Endothelial cell of umbilical vein (primary cell): ENCODE measurements at places on chromosomes 6 and 20.

DNA sequence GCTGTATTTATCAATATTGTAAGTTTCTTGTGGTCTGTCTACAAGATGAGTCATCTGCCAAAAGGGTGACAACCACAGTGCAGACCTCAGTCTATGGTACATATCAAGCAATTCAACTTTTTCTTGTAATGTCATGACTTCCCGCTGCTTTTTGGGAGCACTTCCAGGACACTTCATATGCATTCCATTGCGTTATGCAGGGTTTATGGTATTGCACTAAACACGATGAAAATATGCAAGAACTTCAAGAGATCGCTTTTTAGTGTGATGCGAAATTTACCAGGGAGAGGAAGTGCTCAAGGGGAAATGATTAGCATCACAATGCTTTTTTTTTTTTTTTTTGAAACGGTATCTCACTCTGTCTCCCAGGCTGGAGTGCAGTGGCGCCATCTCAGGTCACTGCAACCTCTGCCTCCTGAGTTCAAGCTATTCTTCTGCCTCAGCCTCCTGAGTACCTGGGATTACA, 166.5 kb downstream of the TFAP2A start:
- no peak overlapping the region for H3K27ac ChIP-seq
- no peaks in the 10 kb centered on the region for H3K4me1 ChIP-seq
- H3K4me3 ChIP-seq, result no peak overlapping the region
- no peak for DNase-seq
- no peaks in the 10 kb centered on the region for H3K27me3 ChIP-seq
- H3K36me3 ChIP-seq, result no peaks in the 10 kb centered on the region

DNA sequence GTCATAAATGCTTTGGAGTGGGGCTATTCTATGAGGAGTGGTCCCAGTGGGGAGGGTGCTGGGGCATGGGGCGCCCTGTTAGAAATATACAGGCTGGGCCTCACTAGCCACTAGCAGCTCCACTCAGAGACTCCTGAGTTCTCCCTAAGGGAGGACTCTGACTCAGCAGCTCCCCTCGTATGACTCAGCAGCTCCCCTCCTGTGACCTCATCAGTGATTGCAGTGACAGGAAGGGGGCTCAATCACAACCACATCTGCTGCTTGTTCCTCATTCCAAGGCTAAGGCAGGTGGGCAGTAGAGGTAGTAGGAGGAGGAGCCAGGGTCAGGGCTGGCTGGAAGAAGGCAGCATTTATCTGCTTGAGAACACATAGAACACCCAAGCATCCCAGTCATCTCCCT, 73.7 kb downstream of the PRND start:
- DNase-seq, result peak; percentile 52
- H3K36me3 ChIP-seq, result no peaks in the 10 kb centered on the region
- H3K27ac ChIP-seq, result no peak overlapping the region
- no peak overlapping the region for H3K4me3 ChIP-seq

DNA sequence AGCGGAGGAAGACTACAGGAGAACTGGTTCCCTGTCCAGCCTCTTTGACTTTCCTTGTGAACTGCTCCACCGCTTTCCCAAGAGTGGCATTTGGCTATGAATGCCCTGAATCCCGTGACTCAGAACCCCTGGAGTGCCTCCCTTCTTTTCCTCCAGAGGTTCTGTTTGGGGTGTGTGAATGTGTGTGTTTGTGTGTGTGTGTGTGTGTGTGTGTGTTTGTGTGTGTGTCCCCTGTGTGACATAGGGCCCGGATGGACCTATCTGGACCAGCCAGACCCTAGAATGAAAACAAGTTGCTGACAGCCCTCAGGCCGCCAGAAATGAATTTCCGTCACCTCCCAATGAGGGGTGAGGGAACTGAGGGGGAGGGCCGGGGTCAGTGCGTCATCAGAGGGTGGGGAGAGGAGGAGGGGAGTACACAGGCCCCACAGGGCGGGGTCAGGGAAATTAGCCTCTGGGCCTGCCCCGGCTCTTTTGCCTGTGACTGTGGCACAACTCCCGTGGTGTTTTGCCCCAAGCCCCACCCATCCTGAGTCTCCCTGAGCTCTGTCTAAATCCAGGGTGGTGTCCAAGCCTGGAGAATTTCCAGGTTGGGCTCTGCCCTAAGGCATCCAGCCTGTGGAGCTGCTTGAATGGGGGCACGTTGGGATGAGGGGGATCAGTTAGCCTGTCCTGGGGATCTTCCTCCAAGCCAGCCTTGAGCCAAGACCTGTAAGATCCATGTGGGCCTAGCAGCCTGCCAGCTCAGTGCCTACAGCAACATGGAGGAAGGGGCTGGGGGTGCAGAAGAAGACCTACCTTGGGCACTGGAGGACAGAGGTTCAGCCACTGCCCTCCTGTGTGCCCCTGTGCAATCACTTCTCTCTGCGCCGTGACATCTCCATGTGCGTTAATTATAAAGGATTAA, 15.2 kb upstream of the MRPS18A start:
- H3K36me3 ChIP-seq, result no peaks in the 10 kb centered on the region
- peak overlapping the region; percentile 66 for H3K27ac ChIP-seq
- H3K4me3 ChIP-seq, result no peak overlapping the region
- H3K27me3 ChIP-seq, result no peaks in the 10 kb centered on the region
- peak; percentile 91 for DNase-seq

- H3K27me3 ChIP-seq, result no peaks in the 10 kb centered on the region
- no peak overlapping the region for H3K4me3 ChIP-seq
- H3K27ac ChIP-seq, result peak overlapping the region; percentile 74
- no peaks in the 10 kb centered on the region for H3K36me3 ChIP-seq
- peak; percentile 72 for DNase-seq
- peaks cover 42% of the 10 kb centered on the region for H3K4me1 ChIP-seq
Observed at GRCh38 chr6:35663447-35664235, 25.1 kb downstream of the FKBP5 start.

- DNase-seq, result peak; percentile 36
- no peak overlapping the region for H3K4me3 ChIP-seq
- no peak overlapping the region for H3K27ac ChIP-seq
- H3K36me3 ChIP-seq, result no peaks in the 10 kb centered on the region
Observed at GRCh38 chr6:64330694-64331307, 695.2 kb downstream of the PHF3 start.

DNA sequence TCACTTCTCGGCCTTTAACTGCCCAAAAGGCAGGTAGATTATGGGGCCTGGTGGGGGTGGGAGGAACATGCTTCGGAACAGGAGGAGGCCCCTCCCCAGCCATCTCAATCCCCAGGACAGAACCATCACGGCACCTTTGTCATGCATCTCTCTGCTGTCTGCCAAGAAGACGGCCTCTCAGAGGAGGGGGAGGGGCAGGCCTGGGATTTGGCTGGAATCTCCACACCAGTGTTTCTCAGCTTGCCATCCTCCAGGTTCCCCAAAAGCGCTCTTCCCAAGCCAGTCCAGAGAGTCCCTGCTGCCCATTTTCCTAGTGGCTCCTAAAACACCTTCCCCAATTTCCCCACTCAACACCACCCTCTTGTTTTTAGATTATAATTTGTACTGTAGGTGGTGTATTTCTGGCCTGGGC, 2.5 kb upstream of the POU5F1 start:
- DNase-seq, result no peak
- no peak overlapping the region for H3K4me3 ChIP-seq
- no peaks in the 10 kb centered on the region for H3K27me3 ChIP-seq
- H3K27ac ChIP-seq, result no peak overlapping the region
- H3K36me3 ChIP-seq, result no peaks in the 10 kb centered on the region

- no peak for DNase-seq
- H3K4me1 ChIP-seq, result no peaks in the 10 kb centered on the region
- no peak overlapping the region for H3K27ac ChIP-seq
- no peaks in the 10 kb centered on the region for H3K36me3 ChIP-seq
- H3K4me3 ChIP-seq, result no peak overlapping the region
Observed at GRCh38 chr20:59253325-59253724, 47.1 kb upstream of the EDN3 start.

GRCh38 chr20:62787321-62787720, 9.0 kb upstream of the MRGBP start:
- H3K27ac ChIP-seq, result no peak overlapping the region
- peaks cover 19% of the 10 kb centered on the region for H3K4me1 ChIP-seq
- H3K4me3 ChIP-seq, result no peak overlapping the region
- H3K27me3 ChIP-seq, result no peaks in the 10 kb centered on the region
- no peaks in the 10 kb centered on the region for H3K36me3 ChIP-seq

GRCh38 chr6:13853871-13854270, 39.5 kb upstream of the MCUR1 start:
- H3K36me3 ChIP-seq, result no peaks in the 10 kb centered on the region
- no peak for DNase-seq

DNA sequence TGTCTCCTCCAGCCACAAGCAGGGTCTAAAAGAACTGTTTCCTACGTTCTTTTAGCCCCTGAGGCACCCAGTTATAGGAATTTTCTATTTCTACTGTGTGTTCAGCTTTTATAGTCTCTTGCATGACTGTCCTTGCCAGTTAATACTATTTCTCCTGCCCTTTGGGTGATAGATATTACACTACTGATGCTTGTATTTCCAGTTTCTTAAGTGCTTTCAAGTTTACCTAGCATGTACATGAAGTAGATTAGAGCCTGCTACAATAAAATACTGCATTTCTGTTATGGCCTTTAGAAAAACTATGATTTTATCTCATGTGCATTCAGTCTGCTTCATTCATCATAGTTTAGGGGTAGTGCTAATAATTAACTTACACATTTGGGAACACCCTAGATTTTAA, 89.6 kb downstream of the FOXO3 start:
- no peak overlapping the region for H3K4me3 ChIP-seq
- no peaks in the 10 kb centered on the region for H3K36me3 ChIP-seq
- peaks cover 9% of the 10 kb centered on the region for H3K4me1 ChIP-seq
- no peaks in the 10 kb centered on the region for H3K27me3 ChIP-seq

DNA sequence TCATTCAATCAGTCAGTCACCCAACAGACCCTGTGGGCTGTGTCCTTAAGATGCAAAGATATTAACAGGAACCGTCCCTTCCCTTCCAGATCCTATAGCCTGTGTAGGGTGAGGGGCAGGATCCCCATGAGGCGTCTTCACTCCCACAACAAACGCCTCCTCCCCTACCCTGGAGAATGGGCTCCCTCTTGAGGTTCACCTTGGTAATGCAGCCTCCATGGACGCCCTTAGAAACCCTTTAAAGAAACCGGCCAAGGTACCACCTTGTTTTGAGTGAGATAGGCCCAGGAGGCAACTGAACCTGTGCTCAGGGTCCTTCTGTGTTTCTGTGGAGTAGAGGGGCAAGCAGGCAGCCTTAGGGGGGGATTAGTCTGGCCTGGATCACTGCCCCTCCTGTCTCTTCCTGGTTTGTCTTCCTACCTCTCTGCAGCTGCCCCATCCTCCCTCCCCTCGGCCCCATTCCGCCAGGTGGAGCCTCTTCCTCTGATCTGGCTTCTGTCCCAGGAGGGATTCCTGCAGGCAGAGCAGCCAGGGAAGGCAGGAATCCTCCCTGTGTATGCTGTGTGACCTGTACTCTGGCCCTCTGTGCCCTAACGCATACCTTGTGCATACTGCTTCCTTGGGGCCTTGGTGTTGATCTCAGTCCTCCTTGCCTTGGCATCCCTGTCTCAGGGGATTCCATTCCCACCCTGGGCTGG, 6.6 kb upstream of the GUCA1A start:
- no peaks in the 10 kb centered on the region for H3K36me3 ChIP-seq
- no peak overlapping the region for H3K4me3 ChIP-seq
- H3K4me1 ChIP-seq, result no peaks in the 10 kb centered on the region
- peak; percentile 72 for DNase-seq
- H3K27ac ChIP-seq, result no peak overlapping the region

DNA sequence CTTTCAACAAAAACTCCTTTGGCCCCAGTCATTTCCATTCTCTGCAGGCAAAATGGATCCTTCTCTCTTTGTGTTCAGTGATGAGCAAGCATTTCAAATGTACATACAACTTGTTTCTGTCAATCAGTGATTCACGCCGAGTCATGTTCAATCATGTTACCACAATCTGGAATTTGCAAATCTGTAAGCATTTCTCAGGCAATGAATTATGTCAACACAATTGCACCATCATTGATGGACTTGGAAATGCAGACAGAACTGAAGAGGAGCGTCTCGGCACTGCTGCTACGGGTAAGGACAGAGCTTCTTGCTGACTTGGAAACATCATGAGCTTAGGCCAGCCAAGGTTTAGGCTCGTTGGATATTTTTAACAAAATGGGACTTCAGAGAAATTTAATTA, 132.8 kb upstream of the AGPAT4 start:
- no peaks in the 10 kb centered on the region for H3K27me3 ChIP-seq
- DNase-seq, result no peak
- no peaks in the 10 kb centered on the region for H3K36me3 ChIP-seq
- no peaks in the 10 kb centered on the region for H3K4me1 ChIP-seq
